ENCODE measurements at places on chromosomes 6 and 20.

GRCh38 chr6:134830940-134831339 is 119.0 kb downstream of the ALDH8A1 start:
- DNase-seq = no peak

DNA sequence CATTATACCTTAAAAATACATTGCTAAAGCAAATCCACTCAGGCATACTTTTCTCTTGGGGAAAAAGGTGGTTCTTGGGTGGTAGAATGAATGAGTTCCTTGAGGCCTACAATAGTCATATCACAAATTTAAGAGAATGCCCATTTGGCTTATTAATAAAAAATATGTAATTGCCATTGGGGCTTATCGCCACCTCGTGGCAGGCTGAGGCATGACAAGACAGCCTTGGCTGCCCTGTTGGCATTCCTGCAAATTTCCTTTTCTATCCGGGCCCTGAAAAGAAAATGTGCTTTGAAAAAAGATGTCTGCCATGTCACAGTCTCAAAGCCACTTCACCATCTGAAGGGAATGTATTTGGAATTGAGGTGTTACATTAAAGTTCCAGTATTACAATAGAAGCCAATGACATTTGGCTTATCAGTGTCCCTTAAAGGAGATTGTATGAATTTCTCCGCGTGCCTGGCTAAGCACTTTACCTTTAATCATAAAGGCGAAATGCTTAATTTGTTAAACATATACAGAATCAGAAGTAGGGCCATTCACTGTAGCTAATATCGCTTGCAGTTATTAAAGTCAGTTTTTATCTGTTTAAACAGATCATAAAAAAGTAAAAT is 188.3 kb upstream of the ZFP64 start:
- DNase-seq = no peak

DNA sequence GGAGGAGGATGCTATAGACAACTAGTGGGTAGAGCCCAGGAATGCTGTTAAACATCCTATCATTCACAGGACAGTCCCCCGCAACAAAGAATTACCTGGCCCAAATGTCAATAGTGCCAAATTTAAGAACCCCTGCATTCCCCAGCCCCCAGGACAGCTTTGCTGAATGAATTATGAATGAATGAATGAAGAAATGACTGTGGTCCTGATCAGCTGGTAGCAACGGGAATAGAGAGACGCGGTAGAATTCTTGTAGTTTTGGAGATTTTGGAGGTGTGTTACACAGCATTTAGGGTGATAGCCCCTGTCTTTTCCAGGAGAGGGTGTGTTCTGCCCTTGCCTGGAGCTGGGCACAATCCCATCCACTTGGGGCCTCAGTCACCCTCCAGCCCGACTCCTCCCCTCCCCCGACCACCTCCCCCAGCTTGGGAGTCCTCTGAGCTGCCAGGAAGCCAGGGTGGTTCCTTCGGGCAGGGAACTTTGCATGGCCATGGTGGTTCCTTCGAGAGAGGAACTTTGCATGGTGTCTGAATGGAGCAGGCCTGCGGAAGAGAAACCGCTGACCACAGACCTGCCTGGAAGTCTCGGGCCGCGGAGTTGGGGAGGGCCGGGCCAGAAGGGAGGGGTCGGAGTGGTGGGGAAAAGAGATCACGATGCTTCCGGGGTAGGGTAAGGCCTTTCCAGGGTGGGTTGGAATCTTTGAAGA is 1.0 kb upstream of the HCK start:
- no peak for DNase-seq

- DNase-seq = no peak
Observed at GRCh38 chr6:155155787-155156447, 107.9 kb upstream of the CLDN20 start.

GRCh38 chr6:132684272-132684671 is 25.3 kb upstream of the TAAR1 start:
- DNase-seq = no peak

- DNase-seq = peak; percentile 88
Observed at GRCh38 chr6:149723771-149724417, 6.0 kb upstream of the LATS1 start.

- no peak for DNase-seq
Observed at GRCh38 chr20:58626051-58626450, 25.0 kb upstream of the STX16 start.

GRCh38 chr6:155089746-155090145 is 94.6 kb downstream of the TIAM2 start:
- DNase-seq = no peak

GRCh38 chr6:100886076-100886475 is 4.9 kb upstream of the ASCC3 start:
- no peak for DNase-seq

DNA sequence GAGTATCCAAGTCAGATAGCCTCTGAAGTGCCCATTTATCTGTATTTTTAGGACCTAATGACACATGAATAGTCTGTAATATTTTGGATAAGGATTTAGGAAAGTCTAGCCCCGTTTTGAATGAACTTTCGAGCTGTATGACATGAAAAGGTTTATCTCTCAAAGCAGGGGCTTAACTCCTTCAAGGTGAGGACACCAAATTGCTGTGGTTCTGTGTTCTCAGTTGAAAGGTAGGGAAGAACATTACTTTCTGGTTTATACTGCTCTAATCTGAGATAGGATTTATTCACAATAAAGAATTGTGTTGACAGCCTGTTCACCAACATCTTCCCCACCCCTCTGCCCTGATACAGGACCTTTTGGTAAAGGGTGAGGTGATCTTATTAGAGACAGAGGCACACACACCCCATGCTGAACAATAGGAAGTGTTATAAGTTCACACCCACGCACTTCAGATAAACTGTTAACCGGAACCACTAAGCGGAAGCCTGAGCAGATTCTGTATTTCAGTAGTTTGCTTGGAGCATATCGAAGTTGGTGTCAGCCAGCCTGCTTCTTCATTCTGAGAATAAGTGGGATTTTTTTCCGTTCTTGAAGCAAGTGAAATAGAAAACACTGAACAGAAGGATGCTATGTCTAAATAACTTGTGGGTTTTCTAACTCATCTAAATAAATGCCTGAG is 223.3 kb downstream of the TMEM242 start:
- no peak for DNase-seq

DNA sequence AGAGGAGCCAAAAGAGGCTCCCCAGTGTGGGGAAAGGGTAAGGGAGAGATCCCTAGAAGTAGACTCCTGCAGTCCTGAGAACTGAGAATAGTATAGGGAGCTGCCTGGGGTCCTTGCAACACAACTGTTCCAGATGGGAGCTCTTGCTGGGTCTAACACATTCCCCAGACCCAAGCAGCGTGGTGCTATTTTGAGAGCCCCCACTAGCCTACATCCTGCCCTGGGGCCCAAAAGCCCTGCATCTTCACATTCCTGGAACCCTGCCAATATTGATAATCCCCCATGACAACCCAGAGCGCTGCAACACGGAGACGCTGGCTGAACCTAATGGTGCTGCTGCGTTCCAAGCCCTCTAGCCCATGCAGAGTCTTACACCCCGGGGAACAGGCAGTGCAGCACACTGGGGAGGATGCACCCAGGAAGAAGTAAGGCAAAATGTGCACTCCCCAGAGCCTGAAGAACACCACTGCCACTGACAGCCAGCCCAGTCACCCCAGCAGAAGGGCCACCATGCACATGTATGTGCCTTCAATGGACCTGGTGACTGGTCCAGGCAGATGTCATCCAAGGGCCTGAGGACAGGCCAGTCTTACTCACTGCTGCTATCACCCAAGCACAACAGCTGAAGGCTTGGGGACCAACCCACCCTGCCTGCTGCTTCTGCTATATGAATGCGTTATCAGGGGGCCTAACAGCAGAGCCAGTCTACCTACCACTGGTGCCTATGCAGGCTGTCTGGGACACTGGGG is 7.0 kb upstream of the RNF217 start:
- DNase-seq = no peak

DNA sequence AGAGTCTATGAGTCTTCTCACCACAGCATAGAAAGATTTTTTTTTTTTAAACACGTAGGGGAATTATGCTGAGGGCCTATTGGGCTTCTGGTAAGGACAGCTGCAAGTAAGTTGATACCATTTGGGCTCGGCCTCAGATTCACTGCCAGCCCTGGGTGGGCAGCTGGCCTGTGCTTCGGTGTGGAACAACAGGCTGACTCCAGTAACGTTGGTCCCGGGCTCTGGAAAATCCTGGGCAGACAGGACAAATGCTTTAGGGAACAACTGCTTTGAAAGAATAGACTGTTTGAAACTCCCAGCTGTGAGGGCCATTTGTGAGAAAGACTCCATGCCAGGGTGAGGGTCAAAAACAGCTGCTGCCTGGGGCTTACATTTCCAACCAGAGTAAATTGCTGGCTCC is 366.5 kb downstream of the QKI start:
- peak; percentile 16 for DNase-seq

- DNase-seq = no peak
Observed at GRCh38 chr6:49937017-49937416, 26.9 kb downstream of the DEFB114 start.

- DNase-seq = no peak
Observed at GRCh38 chr6:1242446-1242845, 69.5 kb upstream of the FOXQ1 start.

DNA sequence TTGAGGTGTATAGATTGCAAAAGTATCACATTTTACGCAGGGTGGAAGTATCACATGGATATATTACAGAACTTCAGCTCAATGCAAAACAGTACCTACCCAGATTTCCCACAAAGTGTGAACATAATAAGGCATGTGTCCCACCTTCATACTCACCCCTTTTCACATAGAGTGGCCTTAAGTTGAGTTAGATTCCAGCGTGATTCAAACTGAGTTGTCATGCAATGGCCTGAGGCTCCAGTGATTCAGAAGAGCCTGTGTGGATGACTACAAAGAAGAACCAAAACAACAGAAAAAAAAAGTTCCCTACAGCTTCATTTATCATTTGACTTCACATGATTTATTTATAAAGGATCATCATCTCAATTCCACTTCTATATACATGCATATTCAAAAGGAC is 309.7 kb downstream of the SLC35F1 start:
- no peak for DNase-seq

- no peak for DNase-seq
Observed at GRCh38 chr20:29325304-29325640, 1932.2 kb upstream of the DEFB115 start.

DNA sequence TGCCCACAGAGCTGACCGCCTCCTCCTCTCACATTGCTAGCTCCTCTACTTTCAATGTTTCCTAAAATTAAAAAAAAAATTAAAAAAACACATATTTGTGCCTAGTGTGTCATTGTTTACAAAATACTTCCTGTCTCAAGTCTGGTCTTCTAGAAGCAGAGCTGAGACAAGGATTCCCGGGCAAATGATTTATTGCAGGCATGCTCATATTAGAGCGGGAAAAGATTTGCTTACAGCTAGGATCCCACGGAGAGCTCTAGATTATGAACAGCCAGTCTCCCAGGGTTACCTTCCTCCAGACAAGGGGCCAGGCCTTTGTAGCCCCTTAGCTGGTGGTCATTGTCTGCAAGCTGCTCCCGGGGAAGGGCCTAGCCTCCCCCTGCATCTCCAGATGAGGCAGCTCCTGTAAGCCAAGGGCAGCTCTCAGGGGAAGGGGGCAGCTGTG is 9.4 kb downstream of the PACSIN1 start:
- no peak for DNase-seq

- DNase-seq = no peak
Observed at GRCh38 chr6:45699663-45700062, 316.0 kb downstream of the CLIC5 start.

- no peak for DNase-seq
Observed at GRCh38 chr20:14142964-14143627, 147.8 kb downstream of the MACROD2 start.

- DNase-seq = no peak
Observed at GRCh38 chr20:61932711-61933480, 132.8 kb downstream of the TAF4 start.

DNA sequence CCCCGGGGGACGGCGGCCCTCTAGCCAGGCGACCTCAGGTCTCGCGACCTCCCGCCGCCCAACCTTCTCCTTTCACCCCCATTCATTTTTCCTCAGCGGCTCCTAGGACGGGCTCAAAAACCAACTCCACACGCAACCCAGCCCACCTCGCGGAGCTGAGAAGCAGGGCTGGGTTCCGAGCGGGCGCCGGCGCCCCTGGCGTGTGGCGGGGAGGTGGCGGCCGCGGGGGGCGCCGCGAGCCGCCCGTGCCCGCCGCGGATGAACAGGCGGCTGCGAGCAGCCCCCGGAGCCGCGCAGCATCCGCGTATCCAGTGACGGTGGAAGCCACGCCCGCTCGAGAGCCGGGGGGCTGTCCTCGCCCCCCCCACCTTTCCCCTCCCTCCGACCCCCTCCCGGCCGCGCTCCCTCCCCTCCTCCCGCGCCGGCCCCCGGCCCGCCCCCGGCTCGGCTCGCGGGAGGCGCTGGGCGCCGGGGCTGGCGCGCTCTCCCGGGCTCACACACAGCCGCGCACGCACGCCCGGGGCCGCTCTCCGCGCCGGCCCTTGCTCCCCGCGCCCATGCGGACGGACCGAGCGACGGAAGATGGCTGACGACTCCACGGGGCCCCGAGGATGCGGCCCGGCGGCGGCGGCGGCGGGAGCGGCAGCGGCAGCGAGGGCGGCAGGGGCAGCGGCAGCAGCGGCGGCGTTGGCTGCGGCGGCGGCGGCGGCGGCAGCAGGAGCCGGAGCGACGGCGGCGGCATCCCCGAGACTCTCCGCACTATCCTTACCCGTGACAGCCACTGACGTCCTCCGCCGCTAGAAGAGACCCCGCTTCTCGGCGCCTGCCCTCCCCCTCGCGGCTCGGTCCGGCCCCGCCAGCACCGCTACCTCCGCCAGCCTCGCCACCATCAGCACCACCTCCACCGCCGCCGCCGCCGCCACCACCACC is at the start of gene SOBP:
Gene SOBP (plus strand): TSS at position 482 of the 930 bp plus-strand sequence. CDS start 500 bp downstream, outside the sequence.
- DNase-seq = peak; percentile 55

DNA sequence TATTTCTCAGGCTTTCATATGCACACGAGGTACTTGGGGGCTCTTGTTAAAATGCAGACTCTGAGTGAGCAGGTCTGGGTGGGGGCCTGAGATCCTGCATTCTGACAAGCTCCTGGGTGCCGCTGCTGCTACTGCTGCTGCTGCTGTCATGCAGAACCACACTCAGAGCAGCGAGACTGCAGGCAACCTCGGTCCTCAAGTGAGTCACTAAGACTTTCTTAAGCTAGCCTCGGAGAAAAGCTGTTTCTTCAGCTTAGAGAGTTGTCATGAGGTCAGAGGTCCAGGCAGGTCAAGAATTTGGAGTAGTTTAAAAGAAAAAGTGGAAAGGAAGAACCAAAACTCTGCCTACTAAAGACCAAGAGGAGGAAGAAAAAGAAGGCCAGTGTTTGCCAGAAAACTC is 92.9 kb downstream of the SPTLC3 start:
- no peak for DNase-seq

- no peak for DNase-seq
Observed at GRCh38 chr6:110944681-110945151, 13.8 kb upstream of the GTF3C6 start.

DNA sequence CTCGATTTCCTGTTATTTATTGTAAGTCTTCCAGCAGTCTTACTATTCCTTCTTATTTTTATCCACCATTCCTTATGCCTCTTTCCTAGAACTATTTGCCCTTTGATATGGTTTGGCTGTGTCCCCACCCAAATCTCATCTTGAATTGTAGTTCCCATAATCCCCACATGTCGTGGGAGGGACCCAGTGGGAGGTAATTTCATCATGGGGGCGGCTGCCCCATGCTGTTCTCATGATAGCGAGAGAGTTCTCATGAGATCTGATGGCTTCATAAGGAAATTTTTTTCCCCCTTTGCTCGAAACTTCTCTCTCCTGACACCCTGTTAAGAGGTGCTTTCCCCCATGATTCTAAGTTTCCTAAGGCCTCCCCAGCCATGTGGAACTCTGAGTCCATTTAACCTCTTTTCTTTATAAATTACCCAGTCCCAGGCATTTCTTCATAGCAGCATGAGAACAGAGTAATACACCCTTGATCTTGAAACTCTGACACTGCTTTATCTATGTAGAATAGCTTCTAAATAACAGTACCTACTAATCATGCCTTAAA is 48.8 kb downstream of the PLN start:
- DNase-seq = no peak

- DNase-seq = no peak
Observed at GRCh38 chr6:166579237-166579850, 7.1 kb downstream of the RAMACL start.
